ENCODE measurements at places on chromosomes 12 and 14.

GRCh38 chr12:119594399-119594730, 791 bp downstream of the TMEM233 start:
- DNase-seq = no peak

- DNase-seq = no peak
Observed at GRCh38 chr14:84882830-84883229, 647.1 kb upstream of the FLRT2 start.

GRCh38 chr14:101878822-101879528, 85.4 kb upstream of the DYNC1H1 start:
- no peak for DNase-seq

DNA sequence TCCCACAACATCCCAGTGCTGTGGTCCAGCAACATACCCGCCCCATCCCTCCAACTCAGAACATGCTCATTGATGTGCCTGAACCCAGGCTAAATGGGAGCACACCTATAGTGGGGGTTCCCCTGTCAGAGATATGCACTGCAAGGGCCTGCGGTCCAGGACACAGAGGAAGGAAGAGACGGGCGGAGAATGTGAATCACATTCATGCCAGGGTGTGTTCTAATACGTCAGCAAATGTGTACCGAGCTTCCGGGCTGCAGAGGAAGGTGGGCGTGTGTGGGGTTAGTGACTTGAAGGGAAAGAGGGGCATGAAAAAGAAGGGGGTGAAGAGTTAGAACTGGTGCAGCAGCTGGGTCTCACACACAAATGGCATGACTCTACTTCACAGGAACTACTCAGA, 83.7 kb downstream of the DPF3 start:
- DNase-seq = no peak

- DNase-seq = no peak
Observed at GRCh38 chr12:101207086-101207780, 2.8 kb downstream of the SLC5A8 start.

GRCh38 chr14:50497351-50497750, 35.0 kb downstream of the MAP4K5 start:
- no peak for DNase-seq

- DNase-seq = no peak
Observed at GRCh38 chr12:82529954-82530353, 156.8 kb upstream of the TMTC2 start.

DNA sequence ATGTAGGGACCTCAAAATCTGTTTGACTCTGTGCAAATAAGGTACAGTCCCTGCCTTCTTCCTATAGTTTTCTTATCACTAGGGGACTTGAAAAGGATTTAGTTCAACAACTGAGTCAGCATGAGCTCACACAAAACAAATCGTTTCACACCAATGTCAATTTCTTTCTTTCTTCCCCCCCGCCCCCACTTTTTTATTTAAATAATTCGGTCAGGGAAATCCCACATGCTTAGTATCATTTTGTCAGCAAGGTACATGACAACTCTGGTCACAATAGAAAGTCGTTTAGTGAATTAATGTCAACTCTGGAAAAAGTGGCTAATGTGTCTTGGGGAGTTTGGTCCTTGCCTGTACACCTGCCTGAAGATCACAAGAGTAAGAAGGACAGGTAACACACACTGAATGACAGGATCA, 232.2 kb upstream of the PLEKHG7 start:
- no peak for DNase-seq

DNA sequence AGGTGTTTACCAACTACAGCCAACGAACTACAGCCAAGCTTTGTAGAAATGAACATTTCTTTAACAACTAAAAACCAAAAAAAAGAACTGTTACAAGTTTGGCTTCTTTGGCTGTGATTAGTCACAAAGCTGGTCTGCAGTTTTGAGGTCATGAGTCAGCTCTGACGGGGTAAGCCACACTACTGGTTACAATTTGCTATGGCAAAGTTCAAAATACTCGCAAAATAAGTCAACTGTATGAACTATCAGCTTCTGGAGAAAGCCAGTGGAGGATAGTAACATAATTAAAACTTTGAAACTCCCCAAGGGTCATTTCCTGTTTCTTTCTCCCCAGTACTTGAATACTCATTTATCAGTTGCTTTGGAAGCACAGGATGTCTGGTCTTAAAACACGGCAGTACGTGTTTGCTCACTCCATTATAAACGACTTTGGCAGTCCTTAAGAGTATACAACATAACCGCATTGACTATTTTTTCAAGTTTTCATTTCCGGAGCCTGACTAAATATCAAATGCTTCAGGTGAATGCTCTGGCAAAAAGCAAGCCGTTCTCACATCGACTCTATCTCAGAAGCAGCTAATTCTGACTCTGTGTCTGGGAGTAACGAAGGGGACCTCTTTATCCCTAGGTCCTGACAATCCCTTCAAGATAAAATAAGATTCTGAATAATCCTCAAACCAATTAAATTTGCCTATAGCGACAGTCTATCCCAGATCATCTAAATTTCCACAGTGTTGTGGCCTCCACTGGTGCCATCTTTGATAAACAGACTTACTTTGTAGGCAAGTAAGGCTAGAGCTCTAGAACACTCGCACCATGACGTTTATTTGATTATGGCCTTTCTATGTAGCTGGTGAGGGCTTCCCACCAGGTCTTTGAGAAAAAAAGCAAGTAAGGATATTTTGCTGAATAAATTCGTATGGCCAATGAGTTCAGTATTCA, 10.6 kb downstream of the PHLDA1 start:
- DNase-seq = peak; percentile 49

DNA sequence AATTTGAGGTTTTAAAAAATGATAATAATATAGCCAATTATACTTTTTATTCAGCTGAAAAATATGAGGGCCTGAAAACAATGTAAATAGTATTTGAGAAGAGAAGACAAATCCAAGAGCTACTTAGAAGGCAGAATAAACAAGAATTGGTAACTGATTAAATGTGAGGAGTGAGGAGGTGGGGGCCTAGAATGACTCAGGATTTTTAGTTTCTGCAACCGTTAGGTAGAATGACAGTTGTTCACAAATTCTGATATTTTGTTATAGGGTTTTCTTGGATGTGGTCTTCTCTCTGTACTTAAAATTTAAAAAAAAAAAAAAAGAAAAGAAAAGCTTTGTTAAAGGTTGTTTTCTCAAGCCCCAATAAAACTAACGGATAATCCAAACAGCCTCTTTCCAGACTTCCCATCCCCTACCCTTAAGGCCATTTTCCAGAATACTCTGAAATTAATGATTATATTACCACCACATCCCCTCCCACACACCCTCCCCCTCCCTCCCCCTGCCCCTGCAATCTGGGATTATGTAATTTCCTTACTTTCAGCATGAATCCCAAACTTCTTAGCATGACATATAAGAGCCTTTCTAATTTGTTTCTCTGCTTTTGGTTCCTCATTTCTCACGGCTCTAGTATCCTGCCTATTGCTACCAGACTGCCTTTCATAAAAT, 50.4 kb downstream of the LRP6 start:
- DNase-seq = no peak

- peak; percentile 26 for DNase-seq
Observed at GRCh38 chr14:100654814-100655740, 67.9 kb upstream of the BEGAIN start.

- DNase-seq = no peak
Observed at GRCh38 chr12:71900091-71900490, 38.6 kb upstream of the TPH2 start.

DNA sequence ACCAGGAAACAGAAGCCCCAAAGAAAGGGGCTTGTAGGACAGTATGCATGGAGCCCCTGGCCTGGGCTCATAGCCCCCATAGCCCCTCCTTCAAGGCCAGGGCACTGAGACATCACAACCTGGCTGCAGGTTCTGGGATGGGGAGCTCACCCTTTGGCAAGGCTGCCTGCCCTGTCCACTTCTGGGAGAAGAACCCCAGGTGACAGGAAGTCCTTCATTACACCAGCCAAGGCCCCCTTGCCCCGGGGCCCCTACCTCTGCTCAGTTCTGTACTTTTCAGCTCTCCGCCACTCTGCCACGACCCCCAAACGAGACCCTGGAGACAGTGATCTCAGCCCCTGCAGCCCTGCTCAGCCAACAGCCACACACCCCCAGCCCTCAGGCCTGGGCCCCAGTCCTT, 223.2 kb upstream of the RTL1 start:
- no peak for DNase-seq

All from T follicular helper cell (primary cell).